Ecto neural progenitor cell (in vitro differentiated cells): ENCODE measurements at places on chromosomes 16 and 17.

DNA sequence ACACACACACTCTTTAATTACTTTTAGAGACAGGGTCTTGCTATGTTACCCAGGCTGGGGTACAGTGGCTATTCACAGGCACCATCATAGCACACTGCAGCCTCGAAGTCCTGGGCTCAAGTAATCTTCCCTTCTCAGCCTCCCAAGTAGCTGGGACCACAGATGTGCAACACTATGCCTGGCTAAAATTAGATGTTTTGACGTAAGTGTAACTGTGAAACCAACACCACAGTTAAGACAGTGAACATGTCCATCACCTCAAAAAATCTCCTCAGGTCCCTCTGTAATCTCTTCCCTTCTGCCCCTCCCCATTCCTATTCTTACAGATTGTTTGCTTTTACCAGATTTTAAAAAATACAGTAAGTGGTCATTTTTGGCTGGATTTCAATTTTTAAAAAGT, 66.7 kb downstream of the RPGRIP1L start:
- DNase-seq = no peak

DNA sequence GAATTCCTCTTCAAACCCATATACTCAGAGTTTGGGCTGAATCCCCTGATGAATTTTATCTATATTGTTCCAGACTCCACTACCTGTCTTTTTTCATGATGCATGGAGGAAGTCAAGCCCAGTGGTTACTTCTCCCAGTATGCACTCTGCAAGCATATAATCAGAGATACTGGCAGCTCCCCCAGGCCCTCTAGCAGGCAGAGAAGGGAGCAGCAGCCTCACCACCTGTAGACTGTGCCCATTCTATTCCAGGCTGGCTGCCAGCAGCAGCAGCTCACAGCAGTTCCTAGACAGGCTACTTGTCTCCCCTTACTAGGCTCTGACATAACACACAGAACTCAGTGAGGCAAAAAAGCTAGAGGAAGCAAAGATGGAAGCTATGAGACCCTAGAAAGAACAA, 3.4 kb downstream of the MKS1 start:
- DNase-seq = no peak

DNA sequence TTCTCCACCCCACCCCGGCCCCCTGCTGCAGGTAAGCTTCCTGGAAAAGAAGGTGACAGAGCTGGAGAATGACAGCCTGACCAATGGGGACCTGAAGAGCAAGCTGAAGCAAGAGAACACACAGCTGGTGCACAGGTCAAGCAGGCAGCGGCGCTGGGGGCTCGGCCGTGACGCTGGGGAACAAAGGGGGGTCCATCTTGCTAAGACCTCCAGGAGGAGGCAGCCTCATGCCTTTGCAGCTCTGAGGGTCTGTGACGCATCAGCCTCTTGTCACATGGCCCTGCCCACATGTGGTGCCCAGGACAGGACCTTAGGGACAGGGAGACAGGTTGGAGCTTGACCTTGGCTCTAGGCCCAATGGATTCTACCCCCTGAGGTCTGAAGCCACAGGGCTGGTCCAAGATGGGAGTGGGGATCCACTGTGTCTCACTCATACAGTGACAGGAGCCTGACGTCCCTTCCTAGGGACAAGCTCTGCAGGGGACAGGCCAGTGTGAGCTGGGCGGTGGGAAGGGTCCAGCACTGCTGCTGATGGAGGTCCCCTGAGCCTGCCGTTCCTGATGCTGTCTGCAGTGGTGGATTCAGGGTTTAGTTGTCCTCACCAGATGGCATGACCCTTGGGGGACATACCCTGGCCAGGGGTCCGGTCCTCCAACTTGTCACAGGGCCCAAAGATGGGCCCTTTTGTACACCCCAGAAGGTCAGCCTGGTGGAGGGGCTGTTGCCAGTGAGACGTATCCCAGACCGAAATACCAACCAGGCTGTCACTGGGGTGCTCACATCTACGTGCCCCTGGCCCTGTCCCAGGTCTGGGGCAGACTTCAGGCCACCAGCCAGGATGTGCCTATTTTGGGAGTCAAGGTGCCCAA, 132.6 kb downstream of the RAB11FIP4 start:
- no peak for DNase-seq

DNA sequence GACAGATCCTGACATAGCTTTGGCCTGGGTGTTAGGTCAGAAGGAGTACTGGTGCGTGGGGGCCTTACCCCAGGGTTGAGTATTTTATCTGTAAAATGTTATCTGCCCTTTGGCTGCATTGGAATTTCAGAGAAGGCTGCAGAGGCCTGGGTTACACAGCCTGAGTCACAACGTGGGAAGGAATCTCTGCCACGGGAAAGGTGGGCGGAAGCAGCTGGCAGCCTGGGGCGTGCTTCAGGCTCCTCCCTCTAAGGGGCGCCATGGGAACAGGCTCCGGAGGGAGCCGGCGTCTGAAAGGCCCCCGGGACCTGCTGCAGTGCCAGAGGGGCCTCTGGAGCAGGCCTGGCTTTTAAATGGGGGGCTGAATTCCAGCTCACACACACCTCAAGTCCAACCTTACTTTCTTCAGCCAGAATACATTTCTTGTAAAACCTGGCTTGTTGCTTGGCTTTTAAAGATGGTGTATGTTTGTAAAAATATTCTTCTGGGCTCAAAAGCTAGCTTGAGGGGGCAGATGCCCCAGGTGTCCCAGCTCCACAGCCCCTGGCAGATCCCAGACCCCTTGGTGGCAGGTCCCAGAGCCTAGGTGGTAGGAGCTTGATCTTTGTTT, 142.2 kb downstream of the RAB11FIP4 start:
- DNase-seq = peak; percentile 77

DNA sequence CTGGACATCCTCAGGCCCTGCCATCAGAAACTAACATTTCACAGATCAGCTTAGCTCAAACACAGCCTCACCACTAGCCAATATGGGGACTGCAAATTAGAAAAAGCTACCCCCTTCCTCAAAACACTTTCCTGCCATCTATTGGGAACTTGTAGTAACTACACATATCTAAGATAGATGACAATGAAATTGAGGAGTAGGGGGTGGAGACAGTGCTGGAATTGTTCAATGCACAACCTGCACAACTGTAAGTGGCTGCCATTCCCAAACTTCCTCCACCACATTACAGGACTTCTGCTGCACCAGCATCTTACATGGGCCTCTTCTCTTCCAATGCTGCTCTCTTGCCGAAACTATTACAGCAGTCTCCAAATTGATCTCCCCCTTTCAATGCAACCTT, 21.9 kb downstream of the AIPL1 start:
- DNase-seq = no peak

- DNase-seq = peak; percentile 58
Observed at GRCh38 chr16:31064882-31065461, 9.1 kb downstream of the ZNF668 start.

DNA sequence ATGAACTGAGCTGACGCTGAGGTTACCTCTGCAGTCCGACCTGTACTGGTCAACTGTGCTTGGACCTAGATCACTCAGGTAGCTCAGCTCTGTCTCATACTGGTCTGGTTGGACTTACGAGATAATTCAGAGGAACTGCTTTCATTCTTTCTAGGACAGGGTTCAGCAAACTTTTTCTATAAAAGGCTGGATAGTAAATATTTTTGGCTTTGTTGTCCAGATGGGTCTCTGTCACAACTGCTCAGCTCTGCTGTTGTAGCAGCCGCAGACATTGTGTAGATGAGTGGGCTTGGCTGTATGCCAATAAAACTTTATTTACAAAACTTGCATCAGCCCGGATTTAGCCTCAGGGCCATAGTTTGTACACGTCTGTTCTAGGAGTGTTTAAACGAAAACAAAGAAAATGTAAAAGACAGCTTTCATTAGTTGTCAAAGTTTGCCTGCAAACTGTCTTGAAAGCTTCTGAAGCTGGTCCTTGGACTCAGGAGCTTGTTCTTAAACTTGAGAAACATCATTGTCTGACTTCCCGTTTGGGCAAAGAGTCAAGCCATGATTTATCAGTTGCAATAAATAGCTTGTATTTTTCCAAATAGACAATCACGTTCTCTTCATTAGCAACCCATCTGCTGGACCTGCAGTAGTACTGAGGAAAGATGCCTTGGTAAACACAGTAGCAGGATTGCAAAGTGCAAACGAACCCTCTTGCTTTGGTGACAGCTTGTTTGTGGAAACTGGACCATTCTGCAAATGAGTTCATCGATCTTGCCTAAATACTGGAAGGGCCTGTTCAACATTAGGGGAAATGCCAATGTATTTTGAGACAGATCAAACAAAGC, 253.4 kb downstream of the SNX29 start:
- DNase-seq = no peak

GRCh38 chr16:10501016-10501607, 79.3 kb downstream of the EMP2 start:
- DNase-seq = no peak

GRCh38 chr17:42428141-42428944, 5.3 kb upstream of the CAVIN1 start:
- peak; percentile 74 for DNase-seq

GRCh38 chr17:34847938-34848337, 113.3 kb downstream of the CCT6B start:
- no peak for DNase-seq

- DNase-seq = no peak
Observed at GRCh38 chr16:470418-470817, 45.0 kb downstream of the RAB11FIP3 start.

- no peak for DNase-seq
Observed at GRCh38 chr16:56927471-56927870, 4.5 kb upstream of the HERPUD1 start.

GRCh38 chr16:22814711-22815105, 746 bp downstream of the HS3ST2 start:
- DNase-seq = peak; percentile 61

GRCh38 chr17:17840751-17841591, 4.2 kb upstream of the SREBF1 start:
- peak; percentile 58 for DNase-seq

DNA sequence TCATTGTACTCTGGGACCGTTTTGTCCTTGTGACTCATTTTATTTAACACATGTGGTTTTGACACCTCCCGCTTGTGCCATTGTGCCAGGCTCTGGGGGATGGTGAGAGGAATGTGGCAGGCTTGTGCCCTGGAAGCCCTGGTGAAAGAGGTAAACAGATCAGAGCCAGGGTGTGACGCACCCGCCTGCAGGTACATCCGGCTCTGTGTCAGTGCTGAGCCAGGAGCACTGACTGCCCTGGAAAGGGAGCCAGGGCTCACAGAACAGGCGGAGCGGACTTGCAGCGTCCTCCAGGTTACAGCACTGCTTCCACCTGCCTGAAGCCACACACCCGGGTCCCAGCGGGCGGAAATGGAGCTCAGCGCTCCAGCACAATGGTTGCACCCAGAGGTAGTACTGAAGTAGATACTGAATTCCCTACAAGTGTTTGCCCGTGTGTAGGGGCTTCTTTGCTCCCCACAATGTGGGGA, 30.6 kb downstream of the CDRT15 start:
- DNase-seq = no peak

DNA sequence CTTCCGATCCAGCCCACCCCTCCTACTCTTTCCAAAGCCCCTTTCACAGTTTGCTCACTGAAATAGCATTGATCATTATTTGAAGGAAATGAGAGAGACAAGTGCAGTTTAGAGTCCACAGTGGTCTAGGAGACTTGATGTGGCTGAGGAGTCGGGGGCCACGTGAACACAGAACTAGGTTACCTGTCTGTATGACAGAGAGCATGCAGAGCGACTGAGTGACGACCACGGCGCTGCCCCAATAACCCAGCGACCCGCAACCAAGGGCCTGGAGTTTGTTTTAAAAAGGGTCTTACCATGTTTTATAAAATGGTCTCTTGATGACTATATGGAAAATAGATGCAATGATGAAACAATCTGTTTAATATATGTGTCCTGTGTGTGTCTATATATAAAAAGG, 39.5 kb downstream of the NDEL1 start:
- no peak for DNase-seq

DNA sequence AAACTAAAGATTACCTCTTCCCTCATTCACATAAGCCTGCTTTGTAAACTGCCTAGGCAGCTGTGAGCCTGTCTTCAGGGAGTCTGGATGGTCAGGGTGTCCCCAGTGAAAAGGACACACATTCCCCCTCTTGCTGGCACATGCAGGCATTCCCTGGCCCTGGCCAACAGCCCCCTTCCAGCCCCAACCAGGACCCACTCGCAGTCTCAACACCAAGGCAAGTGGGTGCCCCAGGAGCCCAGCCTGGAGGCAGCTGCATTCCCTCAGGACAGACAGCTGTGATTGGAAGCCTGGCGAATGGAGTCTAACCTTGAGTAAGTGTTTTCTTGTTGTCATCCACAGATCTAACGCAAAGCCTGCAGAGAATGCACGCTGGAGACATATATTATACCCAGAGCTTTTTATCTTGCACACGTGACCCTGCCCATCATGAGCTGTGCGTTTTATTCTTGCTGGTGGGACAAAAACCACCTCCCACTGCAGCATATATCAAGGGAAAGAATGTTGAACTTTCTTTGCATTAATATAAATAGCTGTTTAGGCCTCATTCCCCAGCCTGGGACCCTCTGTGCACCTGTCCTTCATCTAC, 95.0 kb upstream of the LHX1 start:
- no peak for DNase-seq

DNA sequence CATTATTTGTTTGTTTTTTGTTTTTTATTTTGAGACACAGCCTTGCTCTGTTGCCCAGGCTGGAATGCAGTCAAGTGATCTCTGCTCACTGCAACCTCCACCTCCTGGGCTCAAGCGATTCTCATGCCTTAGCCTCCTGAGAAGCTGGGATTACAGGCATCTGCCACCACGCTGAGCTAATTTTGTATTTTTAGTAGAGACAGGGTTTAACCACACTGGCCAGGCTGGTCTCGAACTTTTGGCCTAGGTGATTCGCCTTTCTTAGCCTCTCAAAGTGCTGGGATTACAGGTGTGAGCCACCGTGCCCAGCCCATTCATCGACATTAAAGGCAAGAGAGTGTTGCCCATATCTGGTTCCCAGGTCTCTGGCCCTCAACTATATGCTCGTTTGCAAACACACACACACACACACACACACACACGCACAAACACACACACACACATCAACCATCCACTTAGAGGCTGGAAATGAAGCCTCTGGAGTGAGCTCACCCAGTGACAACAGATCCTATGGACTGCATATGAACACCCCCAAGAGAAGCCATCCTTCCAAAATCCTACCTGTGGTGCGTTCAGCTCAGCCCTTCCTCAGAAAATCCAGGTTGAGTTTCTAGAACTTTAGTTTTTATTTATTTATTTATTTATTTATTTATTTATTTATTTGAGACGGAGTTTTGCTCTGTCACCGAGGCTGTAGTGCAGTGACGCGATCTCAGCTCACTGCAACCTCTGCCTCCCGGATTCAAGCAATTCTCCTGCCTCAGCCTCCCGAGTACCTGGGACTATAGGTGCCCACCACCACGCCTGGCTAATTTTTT, 12.3 kb upstream of the SEPHS2 start:
- no peak for DNase-seq

DNA sequence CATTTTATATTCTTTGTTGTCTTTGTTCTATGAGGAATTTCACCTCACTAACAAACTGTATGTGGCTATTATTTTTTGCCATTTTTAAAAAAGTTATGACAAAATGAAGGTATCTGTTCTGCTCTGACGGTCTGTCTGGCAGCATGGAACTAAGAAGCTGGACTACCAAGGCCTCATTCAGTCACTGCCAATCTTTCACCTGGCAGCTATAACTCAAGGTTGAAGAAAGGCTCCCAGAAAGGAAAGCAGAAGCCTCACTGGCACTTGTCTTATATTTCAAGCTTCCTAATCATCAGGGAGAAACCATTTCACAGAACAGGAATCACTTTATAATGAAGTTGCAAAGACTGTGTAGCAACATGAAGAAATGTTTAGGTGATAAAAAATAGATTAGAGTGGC, 18.7 kb upstream of the SLC6A4 start:
- DNase-seq = no peak
